ENCODE measurements at places on chromosomes 6 and 20.

DNA sequence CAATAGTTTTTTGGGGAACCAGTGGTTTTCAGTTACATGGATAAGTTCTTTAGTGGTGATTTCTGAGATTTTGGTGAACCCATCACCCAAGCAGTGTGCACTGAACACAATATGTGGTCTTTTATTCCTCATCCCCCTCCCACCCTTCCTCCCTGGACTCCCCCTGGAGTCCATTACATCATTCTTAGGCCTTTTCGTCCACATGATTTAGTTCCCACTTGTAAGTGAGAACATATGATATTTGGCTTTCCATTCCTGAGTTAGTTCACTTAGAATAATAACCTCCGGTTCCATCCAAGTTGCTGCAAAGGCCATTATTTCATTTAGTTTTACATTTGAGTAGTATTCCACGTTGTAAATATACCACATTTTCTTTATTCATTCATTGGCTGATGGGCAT is 28.3 kb downstream of the RPP40 start:
- DNase-seq, result no peak

DNA sequence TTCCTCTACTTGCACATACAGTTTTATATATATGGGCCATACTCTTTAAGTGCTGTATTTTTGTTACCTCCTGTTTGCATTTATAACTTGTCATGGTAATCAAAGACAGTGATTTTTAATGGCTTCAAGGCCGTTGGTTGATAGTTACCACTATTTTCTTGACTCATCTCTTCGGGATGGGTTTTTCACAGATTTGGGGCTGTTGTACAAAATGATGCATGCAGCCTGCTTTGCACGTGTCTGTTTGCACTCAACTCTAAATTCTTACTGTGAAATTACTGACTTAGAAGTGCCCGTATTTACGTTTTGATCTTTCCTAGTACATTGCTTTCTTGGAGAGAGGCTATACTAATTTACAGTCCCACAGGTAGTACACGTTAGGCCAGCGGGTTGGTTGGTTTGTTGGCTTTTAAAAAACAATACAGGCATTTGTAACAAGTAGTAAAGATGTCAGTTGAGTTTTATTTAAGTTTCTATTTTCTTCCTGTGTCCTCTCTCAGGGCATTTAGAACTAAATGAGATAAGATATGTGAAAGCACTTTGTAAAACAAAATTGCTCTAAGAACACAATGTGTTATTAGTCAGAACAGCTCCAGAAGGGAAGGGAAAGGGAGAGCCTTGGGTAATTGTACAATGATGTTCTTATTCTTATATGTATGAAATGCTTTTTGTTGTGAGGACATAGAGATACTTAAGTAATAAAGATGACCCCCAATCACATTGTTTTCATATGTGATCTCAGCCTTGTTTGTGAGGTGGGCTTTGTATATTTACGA is 11.7 kb downstream of the JARID2 start:
- no peak for DNase-seq

DNA sequence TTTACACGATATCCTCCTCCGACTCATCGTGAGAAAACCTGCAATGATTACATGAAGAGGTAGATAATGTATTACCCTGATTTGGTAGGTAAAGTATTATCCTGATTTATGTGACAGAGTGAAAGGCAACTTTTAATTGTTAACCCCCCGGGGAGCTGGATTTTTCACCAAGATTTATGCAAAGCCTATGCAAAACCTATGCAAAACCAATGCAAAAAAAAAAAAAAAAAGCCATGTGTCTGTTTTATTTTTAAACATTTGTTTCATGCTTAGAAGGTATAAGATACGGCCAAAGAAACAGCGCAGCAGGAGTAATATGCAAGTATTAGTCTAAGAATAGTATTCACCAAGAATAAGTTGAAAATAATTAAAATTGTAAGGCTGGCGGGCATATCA is 109.9 kb downstream of the IPCEF1 start:
- no peak for DNase-seq

GRCh38 chr6:46612645-46613044 is 40.0 kb downstream of the CYP39A1 start:
- DNase-seq, result no peak

- DNase-seq, result no peak
These were observed 69.2 kb downstream of the PRDM1 start for GRCh38 chr6:106155219-106155830.

DNA sequence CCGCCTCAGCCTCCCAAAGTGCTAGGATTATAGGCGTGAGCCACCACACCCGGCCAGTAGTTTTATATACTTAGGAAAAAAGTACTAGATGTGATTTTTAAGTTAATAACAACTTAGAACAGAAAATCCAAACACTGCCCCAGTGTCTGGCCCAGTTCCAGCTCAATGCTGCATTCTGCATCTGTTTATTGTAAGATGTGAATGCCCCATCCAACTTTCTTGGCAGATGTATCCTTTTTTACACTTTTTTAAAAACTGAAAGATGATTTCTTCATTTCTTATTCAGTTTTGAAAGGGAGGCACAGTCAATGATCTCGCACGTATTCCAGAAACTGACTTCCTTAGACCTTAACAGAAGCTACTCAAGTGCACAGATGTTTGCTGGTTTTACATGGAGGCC is 85.6 kb upstream of the SRSF6 start:
- no peak for DNase-seq

GRCh38 chr6:125194941-125195340 is 41.4 kb downstream of the TPD52L1 start:
- no peak for DNase-seq

- no peak for DNase-seq
These were observed 847.7 kb upstream of the MAP3K7 start for GRCh38 chr6:91434576-91434975.

- peak; percentile 58 for DNase-seq
These were observed 1.6 kb upstream of the UCKL1 start for GRCh38 chr20:63957690-63958441.

- peak; percentile 21 for DNase-seq
These were observed 11.5 kb downstream of the BPI start for GRCh38 chr20:38315290-38315966.

GRCh38 chr6:131683479-131683878 is 17.7 kb downstream of the OR2A4 start:
- DNase-seq, result no peak

- DNase-seq, result no peak
These were observed 12.4 kb downstream of the PKIG start for GRCh38 chr20:44594730-44595129.

DNA sequence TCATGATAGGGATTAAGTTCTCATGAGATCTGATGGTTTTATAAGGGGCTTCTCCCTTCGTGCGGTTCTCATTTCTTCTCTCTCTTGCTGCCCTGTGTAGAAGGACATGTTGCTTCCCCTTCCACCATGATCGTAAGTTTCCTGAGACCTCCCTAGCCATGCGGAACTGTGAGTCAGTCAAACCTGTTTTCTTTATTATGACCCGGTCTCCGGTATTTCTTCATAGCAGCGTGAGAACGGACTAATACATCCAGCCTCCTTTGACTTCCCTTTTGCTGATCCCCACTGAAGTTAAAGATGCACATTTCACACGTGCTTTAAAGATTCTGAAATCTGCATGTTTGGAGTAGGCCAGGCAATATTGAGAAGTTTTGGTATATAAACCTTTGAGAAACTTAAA is 543.1 kb downstream of the PRKN start:
- no peak for DNase-seq

DNA sequence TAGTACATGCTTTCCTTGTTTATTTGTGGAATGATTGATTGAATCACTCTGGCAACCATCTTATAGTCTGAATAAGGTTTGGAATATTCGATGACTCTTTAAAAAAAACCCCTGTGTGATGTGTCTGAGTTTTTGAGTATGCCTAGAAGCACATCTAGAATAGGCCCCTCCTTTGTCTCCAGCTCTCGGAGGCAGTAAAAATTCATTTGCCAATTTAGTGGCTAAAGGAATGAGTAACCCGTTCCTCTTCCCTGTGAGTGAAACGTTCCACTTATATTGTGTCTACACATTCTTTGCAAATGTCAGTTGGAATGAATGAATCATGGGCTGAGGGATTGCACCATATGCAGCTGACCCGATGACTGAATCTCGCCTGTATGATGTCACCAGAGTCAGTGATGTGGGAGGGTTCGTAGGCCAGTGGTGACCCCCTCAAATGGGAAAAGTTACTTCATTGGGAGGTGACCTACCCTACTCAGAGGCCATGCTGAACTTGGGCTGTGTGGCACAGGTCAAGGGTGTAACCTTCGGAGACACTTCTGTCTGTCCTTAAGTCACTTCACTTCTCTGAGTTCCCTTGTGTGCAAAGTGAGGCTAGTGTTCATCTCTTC is 21.6 kb downstream of the MOCS3 start:
- DNase-seq, result peak; percentile 82

GRCh38 chr20:37413023-37413334 is 67.0 kb downstream of the SRC start:
- DNase-seq, result no peak

DNA sequence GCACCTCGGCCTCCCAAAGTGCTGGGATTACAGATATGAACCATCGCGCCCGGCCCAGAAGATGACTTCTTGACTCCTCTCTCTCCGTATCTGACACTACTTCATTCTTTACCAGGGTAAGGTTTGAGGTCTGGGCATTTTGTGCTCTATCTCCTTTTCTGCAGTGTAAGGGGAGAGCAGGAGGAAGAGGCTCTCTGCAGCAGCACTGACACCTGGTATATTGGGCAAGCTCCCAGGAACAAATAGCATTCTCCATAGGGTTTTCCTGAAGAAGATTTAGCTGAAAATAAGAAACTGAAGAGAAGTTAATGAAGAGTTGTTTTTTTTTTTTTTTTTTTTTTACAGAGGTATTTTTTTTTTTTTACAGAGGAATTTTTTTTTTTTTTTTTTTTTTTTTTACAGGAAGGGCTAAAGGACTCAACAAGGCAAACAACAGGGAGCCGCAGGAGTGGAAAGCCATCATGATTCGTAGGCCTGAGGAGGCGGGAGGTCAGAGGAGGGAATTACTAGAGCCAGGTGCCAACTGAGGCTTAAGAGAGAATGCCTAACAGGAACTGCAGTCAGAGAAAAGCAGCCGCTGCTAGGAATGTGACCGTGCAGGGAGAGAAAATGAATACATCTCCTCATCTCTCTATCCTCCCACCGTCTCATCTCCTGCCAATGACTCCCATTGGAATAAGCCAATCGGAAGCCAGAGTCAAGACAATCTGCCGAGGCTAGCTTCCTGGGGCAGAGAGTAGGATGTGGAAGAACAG is 34.7 kb upstream of the ADGRF4 start:
- no peak for DNase-seq

DNA sequence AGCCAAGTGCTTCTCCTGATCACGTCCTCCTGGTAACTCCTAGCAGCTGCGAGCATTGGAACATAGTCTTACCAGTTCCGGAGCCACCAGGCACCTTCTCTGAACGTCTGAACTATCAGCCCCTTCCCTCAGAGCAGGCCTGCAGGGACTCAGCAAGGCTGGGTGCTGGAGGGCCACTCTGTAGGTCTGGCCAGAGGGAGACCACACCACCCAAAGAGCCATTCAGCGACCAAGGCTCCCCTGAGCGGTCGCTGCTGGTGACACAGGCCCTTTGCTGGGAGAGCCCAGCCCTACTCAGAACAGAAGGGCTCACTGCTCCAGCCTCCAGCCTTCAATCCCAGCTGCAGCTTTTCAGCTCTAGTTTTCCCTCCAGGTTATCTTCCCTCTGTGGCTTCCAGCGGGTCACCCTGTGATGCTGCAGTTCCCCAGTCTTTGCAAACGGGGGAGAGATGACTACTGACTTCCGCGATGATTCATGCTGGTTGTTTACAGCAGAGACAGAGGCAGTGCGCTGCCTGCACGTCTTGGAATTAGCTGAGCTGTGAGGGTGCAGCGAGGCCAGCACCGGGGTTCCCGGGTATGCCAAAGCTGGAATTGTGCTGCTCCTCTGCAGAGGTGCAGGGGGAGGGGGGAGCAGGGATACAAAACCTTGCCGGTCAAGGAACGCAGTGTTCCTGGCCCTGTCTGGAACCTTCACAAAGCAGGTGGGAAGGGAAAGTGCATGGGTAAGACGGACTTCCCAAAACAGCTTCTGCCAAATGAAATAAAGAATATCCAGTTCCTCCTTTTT is 161.4 kb downstream of the LY86 start:
- DNase-seq, result peak; percentile 87

DNA sequence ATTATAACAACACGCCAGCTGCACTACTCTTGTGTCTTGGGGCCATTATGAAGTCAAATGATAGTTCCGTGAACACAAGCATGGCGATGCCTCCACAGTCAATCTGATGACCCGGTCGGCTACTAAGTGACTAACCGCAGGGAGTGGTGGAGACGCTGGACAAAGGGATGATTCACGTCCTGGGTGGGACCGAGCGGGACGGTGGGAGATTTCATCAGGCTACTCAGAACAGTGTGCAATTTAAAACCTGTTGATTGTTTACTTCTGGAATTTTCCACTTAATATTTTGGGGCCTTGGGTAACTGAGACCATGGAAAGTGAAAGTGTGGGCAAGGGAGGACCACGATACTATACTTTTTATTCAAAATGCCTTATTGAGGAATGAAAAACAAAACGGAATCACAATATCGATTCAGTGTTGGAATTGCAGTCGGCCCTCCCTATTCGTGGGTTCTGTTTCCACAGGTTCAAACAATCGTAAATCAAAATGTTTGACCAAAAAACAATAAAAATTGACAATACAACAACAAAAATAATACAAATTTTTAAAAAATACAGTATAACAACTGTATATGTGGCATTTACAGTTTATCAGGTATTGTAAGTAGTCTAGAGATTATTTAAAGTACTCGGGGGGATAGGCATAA is 66.5 kb downstream of the MYLK4 start:
- DNase-seq, result peak; percentile 29

DNA sequence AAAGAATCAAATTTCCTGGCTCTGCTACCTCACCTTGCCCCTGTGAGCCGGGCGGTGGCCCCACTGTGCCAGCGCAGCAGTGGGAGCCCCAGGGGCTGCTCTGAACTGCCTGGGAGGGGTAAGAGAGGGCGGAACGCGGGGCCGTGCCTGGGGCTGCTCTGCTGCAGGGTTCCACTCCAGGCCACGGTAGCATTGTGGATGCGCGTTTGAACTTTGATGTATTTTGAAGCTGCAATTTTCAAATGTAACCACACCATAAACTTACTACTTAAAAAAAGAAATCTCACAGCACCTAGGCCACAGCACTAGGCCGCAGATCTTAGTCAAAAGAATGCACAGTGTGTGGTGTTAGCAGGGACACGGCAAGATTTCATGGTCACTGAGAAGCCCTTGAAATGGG is 57.5 kb downstream of the PRDM1 start:
- DNase-seq, result no peak

DNA sequence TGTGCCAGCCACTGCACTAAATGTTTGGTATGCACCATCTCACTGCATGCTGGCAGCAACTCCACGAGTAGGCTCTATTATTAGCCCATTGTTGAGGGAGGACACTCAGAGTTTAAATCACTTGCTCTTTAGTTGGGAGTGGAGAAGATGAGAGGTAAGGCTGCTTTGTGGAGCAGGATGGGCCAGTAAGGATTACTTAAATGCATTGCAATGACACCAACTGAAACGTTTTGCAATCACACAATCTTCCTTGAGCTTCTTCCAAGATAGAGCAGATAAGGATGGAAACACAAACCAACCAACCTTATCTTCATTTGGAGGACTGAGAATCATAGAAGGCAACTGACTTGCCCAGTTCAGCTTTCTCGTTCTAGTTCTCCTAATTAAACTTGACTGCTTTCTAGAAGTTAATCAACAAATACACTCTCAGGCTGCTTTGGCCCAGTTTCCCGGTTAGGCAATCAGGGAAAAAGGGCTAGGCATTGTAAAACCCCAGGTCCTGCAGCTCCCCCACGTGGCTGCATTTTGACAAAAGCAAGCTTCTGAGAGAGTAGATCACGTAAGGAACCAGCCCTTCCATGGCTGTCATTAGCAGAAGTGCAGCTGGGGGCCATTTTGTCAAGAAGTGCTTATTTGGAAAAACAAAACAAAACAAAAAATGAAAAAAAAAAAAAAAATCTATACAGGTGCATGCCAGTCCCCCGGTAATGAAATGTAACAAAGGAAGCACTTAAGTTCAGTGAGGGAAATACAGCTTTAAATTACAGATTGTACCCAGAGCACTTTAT is 130.6 kb downstream of the BCAS1 start:
- DNase-seq, result peak; percentile 97
